Fibroblast of skin of right quadriceps (primary cell): ENCODE measurements at places on chromosomes 2 and 18.

- DNase-seq = peak; percentile 74
These were observed 29.3 kb downstream of the TGFA start for GRCh38 chr2:70523996-70524965.

DNA sequence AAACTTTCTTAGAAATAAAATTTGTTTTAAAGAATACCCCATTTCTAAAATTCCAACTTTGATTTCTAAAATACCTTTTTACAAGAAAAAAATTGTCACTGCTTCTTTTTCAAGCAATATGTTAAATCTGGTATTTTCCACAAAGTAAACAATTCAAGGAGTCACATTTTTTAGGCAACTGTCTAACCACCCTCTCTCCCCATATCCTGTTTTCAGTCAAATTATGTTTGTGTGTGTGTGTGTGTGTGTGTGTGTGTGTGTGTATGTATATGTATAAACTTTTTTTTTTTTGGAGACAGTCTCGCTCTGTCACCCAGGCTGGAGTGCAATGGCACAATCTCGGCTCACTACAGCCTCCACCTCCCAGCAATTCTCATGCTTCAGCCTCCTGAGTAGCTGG, 59.3 kb downstream of the ADNP2 start:
- DNase-seq = peak; percentile 53

GRCh38 chr18:59822612-59823550, 76.9 kb upstream of the PMAIP1 start:
- no peak for DNase-seq

GRCh38 chr18:26089293-26090129, 902 bp downstream of the SS18 start:
- peak; percentile 42 for DNase-seq

DNA sequence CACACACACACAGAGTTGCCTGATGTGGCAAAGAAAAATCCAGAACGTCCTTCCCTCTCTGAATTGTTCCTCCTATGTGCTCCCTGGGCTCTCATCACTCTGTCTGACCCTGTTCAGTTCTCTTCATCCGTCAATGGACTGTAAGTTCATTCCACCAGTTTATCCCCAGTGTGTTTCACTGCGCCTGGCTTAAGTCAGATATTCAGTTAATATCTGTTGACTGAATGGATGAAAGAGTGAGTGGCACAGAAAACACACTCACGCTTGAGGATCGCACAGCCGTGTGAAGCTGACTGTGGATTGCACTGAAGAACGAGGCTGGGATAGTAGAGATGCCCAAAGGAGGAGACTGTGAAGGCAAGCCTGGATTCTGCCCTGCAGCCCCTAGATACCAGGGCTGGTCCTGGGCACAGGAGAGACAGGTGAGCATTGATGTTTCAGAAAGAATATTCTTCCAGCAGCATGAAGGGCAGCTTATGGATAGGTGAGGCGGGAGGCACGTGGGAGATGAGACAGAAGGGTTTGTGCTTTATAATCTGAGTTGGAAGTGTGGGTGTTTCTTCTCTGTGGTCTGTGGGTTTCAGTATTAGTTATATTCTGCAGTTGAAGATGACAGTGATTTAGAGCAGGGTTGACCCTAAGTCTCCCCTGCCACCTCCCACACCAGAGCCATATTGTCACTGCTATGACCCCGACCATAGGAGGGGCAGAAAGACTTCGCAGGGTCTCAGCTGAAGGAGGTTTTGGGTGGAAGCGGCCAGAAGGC, 129.9 kb downstream of the SOCS6 start:
- no peak for DNase-seq
